ENCODE measurements at places on chromosomes 2 and 18.
A peak's percentile ranks its signal among the peaks of the same experiment; 100 is the strongest.

- DNase-seq, result no peak
These were observed 48.2 kb downstream of the PAX8 start for GRCh38 chr2:113230531-113230930.

DNA sequence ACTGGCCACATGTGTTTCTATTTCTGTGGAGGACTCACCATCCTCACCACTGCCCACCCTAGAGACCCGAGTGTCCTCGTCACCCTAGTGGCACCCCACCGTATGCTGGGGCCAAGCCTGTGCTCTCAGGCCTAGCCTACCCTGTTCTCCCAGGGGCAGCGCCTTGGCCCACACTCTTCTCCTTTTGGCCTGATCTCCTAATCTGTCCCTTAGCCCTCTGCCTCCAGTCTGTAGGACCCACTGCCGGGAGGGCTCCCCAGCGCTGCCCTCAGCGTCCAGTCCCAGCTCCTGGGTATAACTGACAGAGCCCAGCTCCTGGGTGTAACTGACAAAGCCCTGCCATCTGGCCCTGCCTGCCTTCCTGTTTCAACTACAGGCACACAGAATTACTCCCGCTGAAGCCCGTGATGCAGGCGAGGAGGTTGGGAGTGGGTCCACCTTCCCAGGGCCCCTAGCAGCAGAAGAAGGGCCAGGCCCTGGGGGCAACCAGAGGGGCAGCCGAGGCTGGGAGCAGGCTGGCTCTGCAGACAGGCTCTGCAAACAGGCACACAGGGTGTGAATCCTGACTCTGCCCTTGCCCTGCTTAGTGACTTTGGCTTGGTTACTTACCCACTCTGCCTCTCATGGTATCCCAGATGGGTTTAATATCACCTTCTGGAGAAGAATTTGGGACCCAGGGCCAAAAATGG, 25.6 kb upstream of the PTMA start:
- DNase-seq, result no peak

DNA sequence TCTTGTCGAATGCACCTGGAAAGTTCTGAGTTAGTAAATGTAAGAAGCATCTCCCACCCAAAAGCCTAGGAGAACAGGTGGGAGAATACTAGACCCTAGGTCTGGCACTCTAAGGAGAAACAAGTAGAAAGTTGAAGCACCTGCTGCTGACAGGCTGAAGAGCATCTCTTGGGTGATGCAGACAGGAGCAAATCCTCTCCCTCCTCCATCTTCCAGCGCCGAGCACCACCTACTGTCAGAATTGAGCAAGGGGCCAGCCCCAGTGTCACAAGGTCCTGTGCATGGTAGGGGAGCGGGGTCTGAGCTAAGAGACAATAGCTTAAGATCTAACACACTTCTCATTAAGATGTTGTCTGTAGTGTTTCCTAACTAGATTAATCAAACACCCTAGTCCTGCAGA, 52.9 kb downstream of the HK2 start:
- DNase-seq, result peak; percentile 35

DNA sequence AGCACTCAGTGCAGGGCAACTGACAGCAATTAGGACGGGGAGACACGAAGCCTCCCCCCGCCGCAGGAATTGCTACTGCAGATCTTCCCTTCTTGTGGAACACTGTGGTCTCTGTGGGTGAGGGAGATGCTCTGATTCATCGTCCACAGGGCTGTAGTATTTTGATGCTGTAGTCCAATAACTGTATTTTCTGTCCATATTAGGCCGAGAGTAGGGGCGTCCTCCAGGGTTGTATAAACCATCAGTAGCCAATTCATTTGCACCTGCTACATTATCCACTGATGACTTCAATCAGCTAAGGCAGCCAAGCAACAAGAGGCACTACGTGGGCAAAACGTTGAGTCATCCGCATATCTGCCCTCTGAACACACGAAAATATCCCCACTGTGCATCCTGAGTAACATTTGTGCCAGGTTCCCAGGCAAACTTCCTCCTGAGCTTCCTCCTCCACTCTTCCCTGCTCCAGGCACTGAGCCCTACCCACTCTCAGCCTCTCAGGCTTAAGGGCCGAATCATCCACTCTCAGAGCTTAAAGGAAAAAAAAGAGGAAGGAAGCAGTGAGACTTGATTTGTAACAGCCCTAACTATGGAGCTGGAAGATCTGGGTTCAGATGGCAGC, 62.1 kb downstream of the LBH start:
- DNase-seq, result no peak

DNA sequence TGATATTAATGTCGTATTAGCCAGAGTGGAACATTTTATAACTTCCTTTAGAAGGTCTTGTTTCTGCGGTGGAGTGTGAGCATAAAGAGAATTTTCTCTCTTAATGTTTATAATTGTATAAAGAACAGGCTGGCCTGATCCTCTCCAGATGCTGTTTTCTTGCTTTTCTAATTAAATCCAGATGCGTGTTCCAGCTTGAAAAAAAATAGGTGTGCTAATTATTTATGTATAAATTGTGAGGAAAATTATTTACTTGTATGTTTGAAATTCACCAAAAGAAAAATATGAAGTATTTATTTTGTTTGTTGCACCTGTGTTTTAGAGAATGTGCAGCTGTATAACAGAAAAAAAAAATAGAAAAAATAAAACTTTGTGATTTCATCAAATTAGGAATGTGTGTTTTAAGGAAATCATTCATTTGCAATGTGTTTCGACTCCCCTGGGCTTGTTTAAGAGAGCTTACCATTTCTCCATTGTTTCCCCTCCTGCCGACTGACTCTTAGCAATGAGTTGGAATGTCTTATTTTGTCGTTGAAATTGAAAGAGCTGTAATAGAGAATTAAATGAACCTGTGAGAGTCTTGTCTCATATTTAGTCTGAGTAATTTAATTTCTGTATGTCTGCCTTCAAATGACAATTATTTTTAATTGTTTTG, 220.1 kb upstream of the NXPH2 start:
- no peak for DNase-seq

DNA sequence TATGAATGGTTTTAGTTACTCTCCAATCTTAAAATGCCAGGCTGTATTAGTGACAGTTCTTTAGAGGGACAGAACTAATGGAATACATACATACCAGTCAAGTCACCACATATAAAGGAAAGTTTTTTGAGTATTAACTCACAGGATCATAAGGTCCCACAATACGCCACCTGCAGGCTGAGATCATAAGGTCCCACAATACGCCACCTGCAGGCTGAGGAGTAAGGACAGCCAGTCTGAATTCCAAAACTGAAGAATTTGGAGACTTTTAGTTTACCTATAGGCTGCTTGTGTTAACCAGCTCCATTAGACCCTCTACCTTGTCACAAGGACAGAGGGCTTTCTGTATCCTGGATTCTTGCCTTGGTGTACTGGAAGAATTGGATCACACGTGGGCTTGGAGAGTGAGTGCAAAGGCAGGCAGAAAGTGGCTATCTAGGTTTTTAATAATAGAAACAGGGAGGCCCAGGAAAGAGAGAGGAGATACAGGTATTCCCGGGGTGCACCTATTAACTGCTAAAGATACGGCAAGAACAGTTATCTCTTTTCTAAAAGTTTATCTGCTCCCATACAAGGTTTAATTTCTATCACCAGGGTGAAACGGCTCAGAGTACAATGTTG, 234.9 kb upstream of the CYRIA start:
- DNase-seq, result no peak

DNA sequence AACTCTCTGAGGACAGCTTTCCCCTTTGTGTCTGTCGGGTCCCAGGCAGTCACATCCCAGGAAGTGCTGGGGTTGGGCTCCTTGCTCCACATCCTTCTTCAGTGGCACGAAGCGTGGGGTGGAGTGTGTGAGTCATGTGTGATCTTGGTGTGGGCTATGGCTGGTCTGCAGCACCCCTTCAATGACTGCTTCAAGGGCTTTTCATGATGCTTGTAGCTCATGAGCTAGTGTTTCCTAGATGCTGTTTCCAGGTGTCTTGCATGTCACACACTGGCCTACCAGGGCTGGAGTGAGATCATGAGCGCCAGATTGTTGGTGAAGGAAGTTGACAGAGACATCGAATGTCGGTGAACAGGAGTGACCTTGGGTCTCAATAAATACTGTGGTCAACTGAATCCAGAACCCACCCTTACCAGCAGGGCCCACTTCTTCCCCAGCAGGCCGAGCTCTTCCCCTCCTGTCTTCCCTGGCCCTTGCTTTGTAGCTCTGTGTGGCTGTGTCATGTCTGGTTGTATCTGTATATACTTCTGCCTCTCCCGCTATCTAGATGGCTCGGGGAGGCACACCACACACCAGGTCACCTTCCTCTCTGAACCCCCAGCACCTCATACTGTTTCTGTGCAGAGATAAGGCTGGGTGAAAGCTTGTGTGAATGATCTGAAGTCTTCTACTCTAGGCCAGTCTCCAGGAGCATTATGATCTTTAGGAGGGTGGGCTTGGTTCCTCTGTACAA, 3.8 kb downstream of the C2orf92 start:
- DNase-seq, result no peak
